PC-9 (cell line): ENCODE measurements at places on chromosomes 1 and 21. TPM values are rescaled to one million over a fixed set of nuclear protein-coding genes. Genes with fewer than 3 reads are reported as not detected.

- H3K27me3 ChIP-seq: no peaks in the 10 kb centered on the region
- no peak for DNase-seq
- no peak overlapping the region for H3K4me3 ChIP-seq
Measured at GRCh38 chr1:246893191-246893939, 38.4 kb downstream of the AHCTF1 start.

GRCh38 chr1:161390559-161390858, 22.8 kb upstream of the CFAP126 start:
- no peak for DNase-seq
- H3K4me3 ChIP-seq: peak overlapping the region; percentile 91
- no peaks in the 10 kb centered on the region for H3K36me3 ChIP-seq
- peaks cover 19% of the 10 kb centered on the region for H3K4me1 ChIP-seq
- H3K27me3 ChIP-seq: no peaks in the 10 kb centered on the region

The BTBD8 gene
- total RNA-seq: 8.1 TPM in 2 replicates

- no peaks in the 10 kb centered on the region for H3K4me1 ChIP-seq
- no peaks in the 10 kb centered on the region for H3K27me3 ChIP-seq
- no peak overlapping the region for H3K27ac ChIP-seq
- H3K36me3 ChIP-seq: no peaks in the 10 kb centered on the region
- no peak for DNase-seq
Measured at GRCh38 chr21:27425172-27425571, 458.3 kb upstream of the ADAMTS5 start.

The KCNJ9 gene
- total RNA-seq: not detected in 2 replicates
